ENCODE measurements at places on chromosomes 5 and 9.

- DNase-seq: no peak
Measured at GRCh38 chr5:118236108-118236849, 752.1 kb downstream of the DTWD2 start.

- DNase-seq: no peak
Measured at GRCh38 chr5:152376886-152377285, 28.2 kb downstream of the NMUR2 start.

DNA sequence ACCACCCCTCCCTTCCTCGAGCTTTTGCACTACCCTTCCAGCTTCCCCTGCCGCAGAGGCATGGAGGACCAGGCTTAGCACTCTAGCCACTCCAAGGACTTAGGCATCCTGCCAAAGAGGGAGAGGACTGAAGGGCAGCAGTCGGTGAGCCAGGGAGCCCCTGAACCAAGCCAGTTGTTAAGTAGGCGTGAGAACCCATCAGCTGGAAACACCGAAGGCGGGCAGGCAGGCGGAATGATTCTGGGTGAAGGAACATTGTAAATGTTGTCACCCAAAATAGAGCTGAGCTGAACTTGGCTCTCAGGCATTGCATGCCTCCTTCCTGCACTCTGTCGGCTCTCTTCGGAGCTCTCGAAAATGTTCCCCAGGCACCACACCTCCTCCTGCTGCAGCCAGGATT, 42.8 kb downstream of the NRG2 start:
- DNase-seq: no peak

GRCh38 chr9:35650341-35651158, at the start of gene SIT1:
Gene SIT1, minus strand, starts transcription at chr9:35650931. Its CDS starts 78 bp downstream, at chr9:35650853.
- DNase-seq: no peak

DNA sequence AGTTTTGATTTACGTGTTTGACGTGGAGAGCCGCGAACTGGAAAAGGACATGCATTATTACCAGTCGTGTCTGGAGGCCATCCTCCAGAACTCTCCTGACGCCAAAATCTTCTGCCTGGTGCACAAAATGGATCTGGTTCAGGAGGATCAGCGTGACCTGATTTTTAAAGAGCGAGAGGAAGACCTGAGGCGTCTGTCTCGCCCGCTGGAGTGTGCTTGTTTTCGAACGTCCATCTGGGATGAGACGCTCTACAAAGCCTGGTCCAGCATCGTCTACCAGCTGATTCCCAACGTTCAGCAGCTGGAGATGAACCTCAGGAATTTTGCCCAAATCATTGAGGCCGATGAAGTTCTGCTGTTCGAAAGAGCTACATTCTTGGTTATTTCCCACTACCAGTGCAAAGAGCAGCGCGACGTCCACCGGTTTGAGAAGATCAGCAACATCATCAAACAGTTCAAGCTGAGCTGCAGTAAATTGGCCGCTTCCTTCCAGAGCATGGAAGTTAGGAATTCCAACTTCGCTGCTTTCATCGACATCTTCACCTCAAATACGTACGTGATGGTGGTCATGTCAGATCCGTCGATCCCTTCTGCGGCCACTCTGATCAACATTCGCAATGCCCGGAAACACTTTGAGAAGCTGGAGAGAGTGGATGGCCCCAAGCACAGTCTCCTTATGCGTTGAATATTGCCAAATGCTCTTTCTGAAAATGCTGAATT, 850 bp downstream of the RRAGA start:
- DNase-seq: no peak

- DNase-seq: no peak
Measured at GRCh38 chr5:149063896-149064478, 1.1 kb upstream of the SH3TC2 start.

DNA sequence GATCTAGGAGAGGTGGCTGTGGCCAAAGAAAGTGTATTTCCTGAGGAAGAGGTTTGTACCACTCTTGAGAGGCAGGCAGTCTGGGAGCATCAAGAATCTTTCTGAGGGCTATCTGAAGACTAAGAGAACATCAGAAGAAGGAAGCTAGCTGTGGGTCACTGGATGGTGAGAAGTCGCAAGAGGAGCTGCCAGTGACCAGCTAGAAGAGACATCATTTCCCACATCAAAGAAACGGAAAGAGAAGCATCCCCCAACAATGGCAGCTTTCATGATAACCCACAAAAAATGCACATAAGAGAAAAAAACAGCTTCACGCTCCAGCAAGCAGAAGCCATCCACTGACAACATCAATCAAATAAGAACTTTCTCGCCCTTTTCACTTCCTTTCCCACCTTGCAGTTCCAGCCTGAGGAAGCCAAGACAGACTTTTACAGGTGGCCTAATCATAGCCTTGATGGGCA, 25.0 kb upstream of the CEP78 start:
- no peak for DNase-seq

DNA sequence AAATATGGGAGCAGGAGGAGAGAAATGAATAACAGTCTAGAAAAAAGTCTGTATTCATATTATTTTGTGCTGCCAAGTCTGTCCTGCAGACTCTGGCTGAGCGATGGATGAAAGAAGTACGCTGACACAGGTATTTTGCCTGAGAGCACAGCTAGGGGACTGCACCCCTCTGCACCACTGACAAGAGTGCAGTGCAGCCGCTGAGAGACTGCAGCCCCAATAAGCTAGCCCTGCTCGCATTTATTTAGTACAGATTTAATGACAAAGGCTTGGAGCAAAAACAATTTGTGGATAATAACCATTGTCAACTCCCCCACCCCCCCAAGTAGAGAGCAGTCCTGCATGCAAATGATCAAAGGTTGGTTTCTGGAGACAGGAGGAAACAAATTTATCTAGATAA, 13.3 kb upstream of the MRPS30 start:
- no peak for DNase-seq

Data from AG04449 (cell line).